ENCODE measurements at places on chromosomes 11 and 22.
A peak's percentile ranks its signal among the peaks of the same experiment; 100 is the strongest.

- no peak for DNase-seq
Observed at GRCh38 chr11:75103380-75104026, 6.8 kb upstream of the OR2AT4 start.

GRCh38 chr11:109945626-109946321 lies 147.4 kb upstream of the ZC3H12C start:
- no peak for DNase-seq

DNA sequence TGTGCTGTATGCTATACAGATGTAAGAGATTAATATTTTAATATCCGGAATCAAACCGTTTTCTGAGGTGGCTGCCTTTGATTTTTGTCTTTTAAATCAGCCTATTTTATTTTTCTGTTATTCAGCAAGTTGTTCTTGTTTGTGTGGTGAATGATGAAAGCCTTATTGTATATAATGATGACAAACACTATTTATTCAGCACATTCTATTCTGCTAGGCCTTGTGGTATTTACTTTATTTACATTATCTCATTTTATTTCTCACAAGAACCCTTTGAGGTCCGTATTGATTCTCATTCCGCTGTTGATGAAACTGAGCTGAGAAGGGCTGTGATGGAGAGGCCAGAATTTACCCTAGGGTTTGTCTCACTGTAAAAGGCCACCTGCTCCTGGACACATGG lies 40.5 kb downstream of the KREMEN1 start:
- DNase-seq = no peak

DNA sequence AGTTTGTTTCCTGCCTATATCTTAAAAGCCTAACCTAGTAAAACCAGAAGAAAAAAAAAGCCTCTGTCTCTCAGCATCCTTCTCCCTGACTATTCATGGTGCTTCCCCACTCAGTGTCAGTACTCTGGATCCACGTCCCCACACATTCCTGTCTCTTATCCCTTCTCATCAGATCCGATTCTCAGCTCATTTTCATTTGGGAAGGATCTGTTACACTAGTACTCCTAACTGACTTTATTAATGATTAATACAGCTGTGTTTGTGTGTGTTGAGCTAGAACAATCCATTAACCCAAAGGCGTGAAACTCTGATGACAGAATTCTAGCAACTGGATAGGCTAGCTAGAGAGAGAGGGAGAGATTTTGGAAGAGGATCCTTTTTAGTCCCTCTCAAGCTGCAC lies 1.5 kb downstream of the PRRG4 start:
- DNase-seq = no peak

DNA sequence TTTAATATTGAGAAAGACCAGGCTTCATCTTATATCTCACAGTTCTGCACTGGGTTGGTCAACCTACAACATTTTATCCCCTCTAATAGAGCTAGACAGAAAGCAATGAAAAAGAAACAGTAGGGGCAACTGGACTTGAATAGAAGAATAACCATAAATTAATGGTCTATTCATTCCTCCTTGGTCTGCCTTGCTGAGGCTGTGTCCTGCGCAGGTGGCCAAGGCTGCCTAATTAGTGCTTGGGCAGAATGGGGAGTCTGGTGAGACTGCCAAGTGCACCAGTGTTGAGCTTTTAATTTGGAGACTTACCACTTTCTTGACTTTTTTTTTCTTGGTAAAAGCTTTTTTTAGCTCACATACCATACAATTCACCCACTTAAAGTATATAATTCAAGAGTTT lies 35.0 kb upstream of the SPON1 start:
- no peak for DNase-seq

- no peak for DNase-seq
Observed at GRCh38 chr22:29336751-29337490, 21.4 kb upstream of the RASL10A start.

GRCh38 chr22:47786650-47787290 lies 1024.3 kb downstream of the TBC1D22A start:
- DNase-seq = peak; percentile 11

DNA sequence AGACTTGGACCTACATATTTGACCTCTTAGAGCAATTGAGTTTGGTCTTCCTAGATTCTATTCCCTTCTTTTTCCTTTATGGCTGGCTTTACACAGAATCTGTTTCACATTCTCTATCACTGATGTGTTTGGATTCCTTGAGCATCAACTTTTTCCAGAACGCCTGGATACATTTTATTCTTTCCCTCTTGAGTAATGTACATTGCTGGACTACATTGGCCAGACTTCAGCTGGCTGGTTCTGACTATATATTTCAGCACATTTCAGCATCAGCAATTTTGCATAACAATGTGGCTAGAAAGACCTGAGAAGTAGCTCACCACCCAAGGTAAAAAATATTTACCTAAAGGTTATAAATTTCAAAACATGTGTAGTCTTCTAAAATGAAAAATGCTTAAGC lies 2198.2 kb upstream of the RAG2 start:
- no peak for DNase-seq

DNA sequence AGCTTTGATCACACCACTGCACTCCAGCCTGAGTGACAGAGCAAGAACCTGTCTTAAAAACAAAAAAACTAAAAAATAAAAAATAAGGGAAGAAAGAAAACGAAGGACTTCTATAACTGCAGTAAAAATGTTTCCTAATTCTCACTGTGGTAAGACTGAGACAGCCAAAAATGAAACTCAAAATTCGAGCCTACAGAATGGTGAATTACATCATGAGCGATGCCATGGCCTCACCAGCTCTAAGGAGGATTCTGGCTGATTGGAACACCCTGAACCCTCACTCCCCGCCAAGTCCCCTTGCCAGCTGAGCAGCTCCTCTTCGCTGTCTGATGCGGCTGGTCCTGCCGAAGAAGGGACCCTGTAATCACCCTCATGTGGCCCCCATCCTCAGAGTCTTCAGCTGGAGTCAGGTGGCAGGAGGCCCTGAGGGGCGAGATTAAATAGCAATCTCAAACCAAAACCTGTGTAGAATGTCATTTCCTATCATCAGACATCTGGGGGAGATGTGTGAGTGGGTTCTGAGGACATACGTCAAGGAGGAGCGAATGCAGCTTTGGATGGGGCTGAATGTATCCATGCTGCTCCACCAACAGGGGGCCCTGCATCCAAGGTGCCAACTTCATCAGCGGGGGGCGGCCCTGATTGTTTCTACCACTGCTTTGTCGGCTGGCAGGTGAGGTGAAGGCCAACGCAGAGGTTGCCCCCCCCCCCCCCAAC lies 29.2 kb downstream of the PDGFB start:
- DNase-seq = peak; percentile 61

DNA sequence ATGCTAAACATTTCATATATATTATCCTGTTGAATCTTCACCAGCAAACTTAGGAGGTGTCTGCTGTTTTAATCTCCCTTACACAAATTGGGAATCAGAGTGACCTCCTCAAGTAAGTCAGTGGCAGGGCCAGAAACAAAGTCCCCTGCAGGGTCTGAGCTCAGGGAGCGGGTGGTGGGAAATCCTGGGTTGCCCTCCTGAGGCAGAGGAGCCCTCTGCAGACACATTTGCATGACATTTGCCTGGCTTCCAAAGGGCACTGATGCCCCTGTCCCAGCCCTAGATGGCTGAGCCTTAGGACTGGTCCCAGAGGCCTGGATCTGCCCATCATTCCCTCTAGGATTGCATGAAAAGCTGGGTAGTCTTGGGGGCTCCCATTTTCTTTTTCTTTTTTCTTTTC lies 2.1 kb upstream of the INPP5J start:
- peak; percentile 17 for DNase-seq

DNA sequence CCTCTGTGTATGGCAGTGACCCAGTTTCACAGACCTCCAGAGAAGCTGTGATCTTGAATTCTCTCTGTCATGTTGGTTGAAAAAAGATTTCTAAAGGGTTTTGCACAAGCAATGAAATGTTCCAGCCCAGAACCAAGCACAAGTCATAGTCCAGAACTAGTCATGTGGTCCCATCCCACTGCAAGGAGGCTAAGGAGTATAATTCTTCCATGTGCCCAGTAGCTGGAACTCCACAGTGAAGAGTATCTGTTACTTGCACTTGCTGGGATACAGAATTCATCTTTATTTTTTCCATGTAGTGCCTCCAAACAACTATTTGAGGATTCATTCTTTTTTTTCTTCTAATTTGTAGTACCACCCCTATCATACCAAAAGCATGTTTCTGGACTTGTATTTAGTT lies 9.9 kb upstream of the MMP8 start:
- DNase-seq = no peak

GRCh38 chr22:35299217-35299672 lies 449 bp upstream of the TOM1 start:
- DNase-seq = no peak

DNA sequence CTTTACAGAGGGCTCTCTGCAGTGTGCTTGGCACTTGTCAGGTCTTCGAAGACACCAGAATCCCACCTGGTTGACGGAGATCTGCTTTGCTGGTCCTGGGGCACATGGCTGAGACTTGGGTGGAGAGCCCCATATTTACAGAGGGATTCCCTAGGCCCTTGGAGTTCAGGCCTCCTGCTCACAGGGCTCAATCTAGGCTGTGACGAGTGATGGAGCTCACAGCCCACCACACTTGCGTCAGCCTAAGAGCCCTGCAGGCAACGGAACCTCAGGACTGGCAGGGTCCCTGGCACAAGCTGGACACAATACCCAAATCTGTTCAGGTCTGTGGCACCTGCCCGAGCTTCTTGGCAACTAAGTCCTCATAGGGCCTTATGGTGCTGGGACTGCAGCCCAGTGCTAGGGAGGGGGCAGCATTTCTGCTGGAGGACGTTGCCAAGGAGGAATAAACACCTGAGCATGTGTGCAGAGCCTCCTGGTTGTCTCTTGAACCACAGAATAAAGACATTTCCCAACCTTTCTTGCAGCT lies 59.1 kb downstream of the KCNC1 start:
- no peak for DNase-seq

DNA sequence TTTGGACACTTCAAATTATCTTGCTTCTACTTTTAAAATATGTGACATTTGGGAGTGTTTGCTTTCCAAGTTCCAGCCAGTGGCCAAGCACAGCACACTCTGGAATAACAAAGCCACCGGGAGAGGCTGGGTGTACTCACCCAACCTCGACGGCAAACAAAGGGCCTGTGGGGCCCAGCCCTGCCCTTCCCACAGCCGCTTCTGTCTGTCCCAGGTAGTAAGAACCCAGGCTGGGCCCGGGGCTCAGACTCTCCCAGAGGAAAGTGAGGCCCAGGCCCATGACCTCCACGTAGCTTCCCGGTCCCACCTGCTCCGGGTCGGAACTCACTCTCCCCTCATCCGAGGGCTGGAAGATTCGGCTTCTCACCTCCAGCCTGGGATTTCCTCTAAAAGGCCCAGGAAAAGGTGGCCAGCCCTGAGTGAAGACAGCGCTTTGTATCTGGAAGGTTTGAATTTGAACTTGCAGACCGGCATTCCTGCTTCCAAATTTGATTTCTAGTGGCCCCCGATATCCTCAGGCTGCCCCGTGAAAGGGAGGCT lies 93.5 kb downstream of the CELSR1 start:
- DNase-seq = no peak

DNA sequence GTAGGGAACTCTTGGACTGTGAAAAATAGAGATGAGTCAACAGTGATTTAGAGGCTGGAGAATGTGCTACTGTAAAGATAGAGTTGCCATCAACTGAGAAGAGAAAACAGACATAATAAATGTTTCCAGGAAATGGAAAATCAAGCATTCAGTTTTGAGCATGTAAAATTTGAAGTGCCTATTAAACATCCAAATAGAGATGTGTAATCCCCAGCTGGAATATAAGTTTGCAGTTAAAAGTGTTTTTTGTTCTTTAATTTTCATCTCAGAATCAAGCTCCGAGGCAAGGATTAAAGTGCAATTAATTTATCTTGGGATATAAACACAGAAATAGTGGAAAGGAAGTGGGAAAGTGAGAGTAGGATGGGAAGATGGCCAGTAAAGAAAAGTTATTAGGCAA lies 666.0 kb upstream of the RAG2 start:
- DNase-seq = no peak

- no peak for DNase-seq
Observed at GRCh38 chr11:7364660-7365059, 113.0 kb downstream of the SYT9 start.

DNA sequence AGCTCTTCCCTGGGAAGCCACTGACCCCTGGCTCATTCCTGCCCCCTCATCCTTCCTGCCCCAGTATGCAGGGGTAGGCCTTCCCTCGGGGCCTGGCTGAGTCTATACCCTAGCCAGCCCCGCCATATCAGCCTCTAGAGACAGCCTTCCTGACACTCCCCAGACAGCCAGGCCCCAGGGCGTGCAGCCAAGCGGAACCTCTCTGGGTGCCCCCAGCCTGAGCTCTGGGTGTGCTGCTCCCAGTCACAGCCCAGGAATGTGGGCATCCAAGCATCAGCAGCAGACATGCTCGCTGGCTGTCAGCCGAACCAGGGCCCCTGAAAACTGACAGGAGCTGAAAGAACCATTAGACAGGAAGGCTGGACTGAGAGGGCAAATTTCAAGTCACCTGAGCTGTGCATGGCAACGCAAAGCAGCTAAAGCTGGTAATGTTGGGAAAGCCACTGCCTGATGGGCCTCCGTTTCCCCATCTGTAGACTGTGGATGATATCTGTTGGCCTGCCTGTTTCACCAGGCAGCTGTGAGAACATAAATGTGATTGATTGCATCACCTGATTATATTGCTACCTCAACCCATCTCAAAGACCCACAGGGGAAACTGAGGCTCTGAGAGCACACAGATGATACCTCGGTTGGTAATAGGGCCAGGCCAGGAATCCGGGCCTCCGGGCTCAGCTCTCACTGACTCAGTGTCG lies 93.2 kb downstream of the LRRC32 start:
- no peak for DNase-seq

DNA sequence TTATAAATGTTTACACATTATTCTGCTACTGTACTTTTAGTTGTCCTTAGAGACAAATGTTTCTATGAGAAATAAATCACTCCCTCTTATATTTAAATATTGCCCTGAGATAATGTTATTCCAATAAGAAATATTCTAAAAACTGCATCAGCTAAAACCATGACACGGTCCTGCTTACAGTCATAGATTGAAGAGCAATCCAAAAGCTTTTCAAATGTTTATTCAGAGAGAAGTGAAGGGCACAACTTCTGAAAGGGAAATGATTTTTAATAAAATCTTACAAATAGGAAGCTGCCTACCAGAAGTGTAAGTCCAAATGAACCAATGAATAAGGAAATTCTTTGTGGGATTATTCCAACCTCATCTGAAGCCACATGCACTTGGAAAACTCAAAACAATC lies 49.2 kb downstream of the STK33 start:
- no peak for DNase-seq

DNA sequence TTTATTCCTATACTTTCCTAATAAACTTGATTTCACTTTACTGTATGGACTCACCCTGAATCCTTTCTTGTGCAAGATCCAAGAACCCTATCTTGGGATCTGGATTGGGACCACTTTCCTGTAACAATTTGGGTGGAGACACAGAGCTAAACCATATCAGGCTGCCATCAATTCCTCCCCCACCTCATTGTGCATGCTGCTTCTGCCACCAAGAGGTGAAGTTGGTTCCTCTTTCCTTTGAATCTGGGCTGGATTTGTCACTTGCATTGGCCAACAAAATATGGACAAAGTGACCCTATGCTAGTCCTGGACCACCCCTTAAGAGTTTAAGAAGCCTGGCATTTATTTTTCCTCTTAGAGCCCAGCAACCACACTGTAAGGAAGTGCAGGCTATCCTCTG lies 39.4 kb upstream of the CEP295 start:
- no peak for DNase-seq

- DNase-seq = no peak
Observed at GRCh38 chr11:103532133-103532788, 423.0 kb downstream of the DYNC2H1 start.

GRCh38 chr11:102577182-102577581 lies 46.6 kb upstream of the MMP7 start:
- DNase-seq = no peak

GRCh38 chr11:116930177-116930576 lies 92.8 kb upstream of the APOA1 start:
- peak; percentile 76 for DNase-seq

GRCh38 chr22:36211237-36211861 lies 9.7 kb upstream of the APOL4 start:
- DNase-seq = no peak

Data from spleen (tissue), 13 donors.